ENCODE measurements at places on chromosomes 16 and 17.
A peak's percentile ranks its signal among the peaks of the same experiment; 100 is the strongest.

DNA sequence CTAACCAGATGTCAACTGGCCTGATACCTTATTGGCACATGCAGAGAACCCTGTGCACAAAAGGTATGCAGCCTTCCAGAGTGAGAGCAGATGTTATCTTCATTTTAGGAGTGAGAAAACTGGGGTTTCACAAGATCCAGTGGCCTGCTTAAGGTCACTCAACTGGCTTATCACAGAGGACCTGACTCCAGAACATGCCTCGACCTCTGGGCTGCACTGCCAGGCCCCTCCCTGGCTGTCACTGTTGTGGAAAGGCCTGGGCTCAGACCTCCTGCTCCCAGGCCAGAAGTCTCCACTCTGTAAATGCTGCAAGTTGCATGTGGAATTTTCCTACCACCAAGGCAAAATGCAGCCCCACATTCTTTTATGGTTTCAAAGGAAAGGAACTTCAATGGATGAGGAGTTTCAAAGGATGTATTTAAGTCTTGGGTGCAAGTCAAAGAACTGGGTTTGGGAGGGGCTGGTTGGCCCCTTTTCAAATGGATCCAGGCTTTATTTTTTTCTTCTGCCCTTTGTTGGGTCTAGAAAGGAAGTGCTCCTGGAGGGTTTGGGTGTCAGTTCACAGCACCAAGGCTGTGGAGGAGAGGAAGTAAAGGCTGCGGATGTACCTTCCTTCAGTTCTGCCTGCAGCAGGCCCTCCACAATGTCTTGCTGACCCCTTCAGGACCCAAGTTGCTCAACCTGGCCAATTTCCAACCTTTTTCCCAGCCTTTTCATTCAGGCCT is 30.4 kb upstream of the SMPD3 start:
- no peak for DNase-seq

GRCh38 chr16:84177741-84178073 is 9.2 kb downstream of the TAF1C start:
- DNase-seq = peak; percentile 73

GRCh38 chr17:9356488-9356911 is 219.1 kb downstream of the STX8 start:
- DNase-seq = peak; percentile 52

GRCh38 chr17:47636273-47637030 is 13.3 kb upstream of the KPNB1 start:
- DNase-seq = no peak

GRCh38 chr16:73629011-73629410 is 581.1 kb upstream of the ZFHX3 start:
- DNase-seq = no peak

- peak; percentile 30 for DNase-seq
These were observed 28.7 kb downstream of the CHD9NB start for GRCh38 chr16:53024045-53024444.

- no peak for DNase-seq
These were observed 22.5 kb downstream of the WWP2 start for GRCh38 chr16:69784586-69784985.

DNA sequence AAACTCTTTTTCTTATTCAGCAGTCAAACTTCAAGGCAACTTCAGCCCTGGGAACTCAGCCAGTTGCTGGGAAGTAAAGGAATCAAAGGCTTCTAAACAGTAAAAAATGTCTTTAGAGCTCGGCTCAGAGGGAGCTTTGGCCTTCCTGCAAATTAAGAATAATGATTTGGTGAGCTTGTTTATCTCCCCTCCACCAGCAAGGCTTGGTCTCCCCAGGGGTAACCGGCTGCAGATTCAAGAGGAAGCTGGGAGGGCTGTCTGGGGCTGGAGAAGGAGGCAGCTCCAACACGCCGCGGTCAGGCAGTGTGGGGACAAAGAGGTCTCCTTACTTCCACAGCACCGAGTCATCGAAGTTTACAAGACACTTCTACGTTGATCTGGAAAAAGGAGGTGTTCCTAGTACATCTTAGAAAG is 17.7 kb upstream of the DOC2B start:
- DNase-seq = no peak

Data from suppressor macrophage treated with lipopolysaccharide for 1 hour (primary cell).